Mesenteric fat pad (tissue), 1 donor: ENCODE measurements at places on chromosomes 5 and 9. TPM values are rescaled to one million over a fixed set of nuclear protein-coding genes. Genes with fewer than 3 reads are reported as not detected.

- DNase-seq = no peak
These were observed 59.6 kb downstream of the RICTOR start for GRCh38 chr5:39014561-39014960.

The NACC2 gene
- total RNA-seq = 41.4 TPM

- DNase-seq = no peak
These were observed 131.5 kb upstream of the SV2C start for GRCh38 chr5:75951716-75952115.

GRCh38 chr5:156438076-156438475 lies 111.1 kb downstream of the SGCD start:
- no peak for DNase-seq

DNA sequence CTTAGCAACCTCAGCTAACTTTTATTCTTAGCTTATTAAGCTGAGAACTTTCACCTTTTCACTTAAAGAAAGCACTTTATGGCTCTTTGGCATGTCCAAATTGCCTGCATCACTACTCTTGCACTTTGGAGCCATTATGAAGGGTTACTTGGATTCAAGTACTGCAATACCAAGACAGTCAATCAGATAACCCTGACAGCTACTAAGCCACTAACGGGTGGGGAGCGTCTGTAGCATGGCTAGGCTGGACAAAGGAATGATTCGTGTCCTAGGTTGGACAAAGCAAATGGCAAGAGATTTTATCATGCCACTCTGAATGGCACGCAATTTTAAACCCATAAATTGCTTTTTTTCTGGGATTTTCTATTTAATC lies 39.6 kb downstream of the TRPM6 start:
- no peak for DNase-seq

The PCDHGB4 gene
- total RNA-seq = 3.2 TPM

- DNase-seq = no peak
These were observed 319.3 kb upstream of the CHD1 start for GRCh38 chr5:99248066-99248465.

DNA sequence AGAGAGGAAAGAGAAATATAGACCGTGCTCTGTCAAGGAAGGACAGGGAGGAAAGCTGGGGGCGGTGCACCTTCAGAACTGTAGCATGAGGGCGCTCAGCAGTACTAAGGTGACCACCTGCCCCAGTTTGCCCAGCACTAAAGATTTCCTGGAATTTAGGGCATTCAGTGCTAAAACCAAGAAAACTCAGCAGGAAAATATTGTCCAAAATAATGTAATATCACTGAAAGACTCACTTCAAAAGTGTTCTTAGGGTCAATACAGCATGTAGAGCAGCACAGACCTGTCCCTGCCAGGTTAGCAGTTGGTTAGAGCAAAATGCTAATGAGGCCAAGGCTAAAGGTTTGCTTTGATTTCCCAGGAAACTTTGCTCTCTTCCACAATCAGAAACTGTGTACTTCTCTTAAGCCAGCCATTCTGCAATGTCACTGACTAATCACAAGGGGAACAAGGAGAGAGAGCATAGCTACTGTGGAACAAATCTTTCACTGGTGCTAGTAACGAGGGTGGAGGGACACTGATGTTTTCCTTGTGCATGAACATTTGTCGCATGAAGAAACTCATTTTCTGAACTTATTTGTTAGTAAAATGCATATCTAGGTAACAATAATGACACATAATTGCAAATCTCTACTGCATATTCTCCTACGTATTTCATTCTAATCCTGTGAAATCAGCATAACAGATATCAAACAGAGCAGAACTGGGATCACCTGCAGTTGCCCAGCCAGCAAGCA lies 53.0 kb upstream of the GRAMD2B start:
- DNase-seq = no peak

GRCh38 chr9:20002011-20002410 lies 213.2 kb upstream of the SLC24A2 start:
- DNase-seq = no peak

DNA sequence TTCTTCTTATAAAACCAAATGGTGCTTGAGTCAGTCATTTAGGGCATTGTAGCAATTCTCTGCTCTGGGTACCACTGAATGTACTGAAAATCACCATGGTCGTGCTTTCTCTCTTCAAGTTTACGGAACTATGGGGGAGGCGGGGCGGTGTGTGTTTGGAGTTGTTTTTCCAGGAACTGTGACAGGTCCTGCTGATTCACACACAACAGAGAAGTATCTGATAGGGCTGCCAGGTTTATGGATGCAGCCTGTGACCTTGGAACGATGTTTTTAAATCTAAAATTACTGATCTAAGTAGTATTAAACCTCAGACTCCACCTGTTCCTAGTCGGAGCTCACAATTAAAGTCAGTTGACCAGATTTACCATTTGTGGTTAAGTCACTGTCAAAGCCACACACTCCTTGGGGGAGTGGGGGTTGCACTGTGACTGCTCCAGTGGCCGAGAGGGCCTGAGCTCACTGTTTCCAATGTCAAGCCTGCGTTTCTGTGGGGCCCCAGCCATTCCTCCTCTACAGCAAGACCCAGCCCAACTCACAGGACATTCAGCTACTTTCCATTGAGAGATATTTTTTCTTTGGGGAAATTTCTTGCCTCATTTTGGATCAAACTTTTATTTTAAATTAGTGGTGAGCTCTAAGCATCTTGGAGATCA lies 44.4 kb downstream of the GADD45G start:
- DNase-seq = no peak

The DRD1 gene
- total RNA-seq = 1.1 TPM

The PCDH12 gene
- total RNA-seq = 6.4 TPM

The RAB3C gene
- total RNA-seq = 8.4 TPM

GRCh38 chr9:6920041-6920440 lies 162.3 kb downstream of the KDM4C start:
- no peak for DNase-seq

GRCh38 chr5:110335361-110336066 lies 391.0 kb downstream of the TMEM232 start:
- DNase-seq = no peak

- no peak for DNase-seq
These were observed 84.9 kb downstream of the RALGPS1 start for GRCh38 chr9:126999315-127000068.

DNA sequence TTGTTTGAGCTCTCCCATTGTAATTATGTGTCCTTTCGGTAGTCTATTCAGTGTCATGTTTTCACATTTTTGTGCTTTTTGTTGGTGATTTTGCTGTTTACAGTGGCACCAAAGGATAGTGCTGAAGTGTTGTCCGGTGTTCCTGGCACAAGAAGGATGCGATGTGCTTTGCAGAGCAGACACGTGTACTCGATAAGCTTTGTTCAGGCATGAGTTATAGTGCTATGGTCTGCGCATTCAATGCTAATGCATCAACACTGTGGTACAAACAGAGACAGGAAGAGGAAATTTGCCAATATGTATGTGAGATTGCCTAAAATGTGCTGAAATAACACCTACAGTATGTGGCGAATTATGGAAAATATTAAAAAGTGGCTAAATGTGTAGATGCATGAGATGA lies 913.4 kb upstream of the ACO1 start:
- no peak for DNase-seq

GRCh38 chr9:111854799-111855198 lies 41.8 kb upstream of the UGCG start:
- no peak for DNase-seq
